ENCODE measurements at places on chromosomes 2 and 18.

GRCh38 chr2:86815611-86816010 lies 24.9 kb upstream of the CD8A start:
- ATAC-seq: no peak

- no peak for ATAC-seq
These were observed 40.9 kb upstream of the C1D start for GRCh38 chr2:68103709-68104055.

GRCh38 chr18:71529703-71530303 lies 1014.3 kb downstream of the CBLN2 start:
- no peak for ATAC-seq

- no peak for ATAC-seq
These were observed 421.0 kb downstream of the ZNF521 start for GRCh38 chr18:24930971-24931370.

- ATAC-seq: no peak
These were observed 234.2 kb downstream of the CDH2 start for GRCh38 chr18:27942706-27943105.

DNA sequence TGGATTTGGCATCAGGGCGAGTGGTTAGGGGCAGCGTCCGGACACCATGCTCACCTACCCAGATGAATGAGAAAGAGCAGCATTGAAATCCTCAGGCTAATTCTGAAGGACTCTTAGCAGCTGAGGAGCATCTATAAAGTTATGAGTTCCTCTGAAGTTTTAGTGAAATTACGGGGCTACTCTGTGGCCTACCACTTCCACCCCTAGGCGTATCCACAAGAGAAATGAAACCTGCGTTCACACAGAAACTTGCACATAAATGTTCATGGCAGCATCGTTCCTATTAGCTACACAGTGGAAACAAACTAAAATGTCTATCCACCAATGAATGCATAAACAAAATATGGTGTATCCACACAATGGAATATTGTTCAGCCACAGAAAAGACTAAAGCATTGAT lies 98.0 kb downstream of the GBX2 start:
- ATAC-seq: no peak

DNA sequence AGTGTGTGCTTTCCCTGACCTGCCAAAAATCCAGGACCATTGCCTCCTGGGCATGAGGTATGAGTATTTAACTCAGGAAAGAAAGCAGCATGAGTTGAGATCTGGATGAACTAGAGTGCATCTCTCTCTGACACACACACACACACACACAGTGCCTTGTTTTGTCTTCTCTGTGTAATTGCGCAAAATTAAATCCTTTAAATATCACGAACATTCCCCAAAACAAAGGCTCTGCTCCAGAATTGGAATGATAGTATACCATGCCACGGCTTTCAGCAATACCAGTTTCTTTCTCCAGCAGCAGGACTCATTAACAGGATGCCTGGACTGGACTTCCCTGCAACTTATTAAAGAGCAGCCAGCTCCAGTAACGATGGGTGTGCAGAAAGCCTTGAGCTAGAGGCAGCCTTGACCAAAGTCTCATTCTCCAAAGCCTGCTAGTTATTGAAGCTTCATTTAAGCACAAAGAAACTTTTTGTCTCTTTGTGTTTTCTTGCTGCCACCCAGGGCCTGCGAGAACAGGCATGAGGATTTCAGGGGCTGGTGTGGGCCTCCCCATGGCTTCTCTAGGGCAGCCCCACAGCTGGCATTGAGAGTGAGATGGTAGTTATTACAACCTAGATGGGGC lies 101.7 kb downstream of the NRP2 start:
- ATAC-seq: no peak

- ATAC-seq: no peak
These were observed 187.7 kb downstream of the PRPF40A start for GRCh38 chr2:152529420-152530115.

GRCh38 chr2:202605174-202605573 lies 29.6 kb upstream of the FAM117B start:
- no peak for ATAC-seq

GRCh38 chr2:43212931-43213330 lies 13.5 kb downstream of the ZFP36L2 start:
- no peak for ATAC-seq

DNA sequence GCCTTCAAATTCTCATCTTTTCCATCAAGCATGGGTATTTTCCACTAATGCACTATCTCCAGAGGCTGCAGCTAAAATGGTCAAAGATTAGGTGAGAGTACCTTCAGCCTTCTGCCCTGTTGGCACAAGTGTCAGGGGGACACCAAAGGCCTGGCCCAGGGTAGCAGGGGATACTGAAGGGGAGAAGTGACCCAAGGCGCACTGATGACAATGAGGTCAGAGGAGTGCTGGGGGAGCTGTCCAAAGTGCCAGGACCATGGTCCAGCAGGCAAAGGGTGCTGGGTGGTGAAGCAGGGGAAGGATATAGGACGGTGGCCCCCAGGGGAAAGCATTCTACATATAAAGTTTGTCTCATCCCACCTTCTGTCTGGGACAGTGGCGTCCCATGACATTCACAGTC lies 303.4 kb downstream of the SMAD2 start:
- ATAC-seq: no peak

DNA sequence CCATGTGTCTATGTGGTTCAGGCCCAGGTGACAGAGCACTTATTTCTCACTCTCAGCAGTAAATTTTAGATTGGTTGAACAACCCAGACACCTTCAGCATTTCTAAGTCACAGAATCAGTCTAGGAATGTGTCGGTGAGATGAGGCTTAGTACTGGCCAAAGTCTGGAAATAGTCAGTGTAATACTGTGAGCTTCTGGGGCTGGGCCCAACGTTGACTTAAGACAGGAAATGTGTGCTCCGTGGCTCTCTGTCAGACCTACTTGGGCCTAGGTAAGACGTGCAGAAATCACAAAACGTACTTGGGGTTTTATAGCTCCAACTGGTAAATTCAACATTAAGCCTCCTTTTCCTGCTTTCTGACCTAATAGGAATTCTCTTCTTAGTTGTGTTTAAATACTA lies 160.3 kb upstream of the COL3A1 start:
- no peak for ATAC-seq

DNA sequence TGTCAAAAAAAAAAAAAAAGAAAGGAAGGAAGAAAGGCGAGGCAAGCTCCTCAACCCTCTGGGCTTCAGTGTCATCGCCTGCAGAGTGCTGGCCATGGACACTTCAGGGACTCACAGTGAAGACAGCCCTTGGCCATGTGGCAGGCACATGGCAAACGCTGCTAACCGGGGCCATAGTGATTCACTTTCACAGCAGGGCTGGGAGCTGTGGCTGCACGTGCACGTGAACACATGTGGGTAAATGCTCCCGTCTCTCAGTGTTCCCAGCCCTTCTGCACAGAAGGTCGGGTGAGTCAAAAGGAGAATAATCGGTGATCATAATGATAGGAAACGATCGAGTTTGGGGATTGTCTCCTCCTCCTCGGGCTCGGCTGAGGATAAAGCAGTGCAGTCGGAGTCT lies 46.1 kb upstream of the UBE2F start:
- ATAC-seq: no peak

GRCh38 chr2:134973241-134974138 lies 54.9 kb downstream of the CCNT2 start:
- no peak for ATAC-seq

GRCh38 chr2:121558329-121558728 lies 27.6 kb downstream of the RNU4ATAC start:
- ATAC-seq: no peak

- no peak for ATAC-seq
These were observed 125.0 kb downstream of the LPIN1 start for GRCh38 chr2:11871421-11871820.

- ATAC-seq: no peak
These were observed 154.5 kb downstream of the AGPS start for GRCh38 chr2:177547122-177547521.

DNA sequence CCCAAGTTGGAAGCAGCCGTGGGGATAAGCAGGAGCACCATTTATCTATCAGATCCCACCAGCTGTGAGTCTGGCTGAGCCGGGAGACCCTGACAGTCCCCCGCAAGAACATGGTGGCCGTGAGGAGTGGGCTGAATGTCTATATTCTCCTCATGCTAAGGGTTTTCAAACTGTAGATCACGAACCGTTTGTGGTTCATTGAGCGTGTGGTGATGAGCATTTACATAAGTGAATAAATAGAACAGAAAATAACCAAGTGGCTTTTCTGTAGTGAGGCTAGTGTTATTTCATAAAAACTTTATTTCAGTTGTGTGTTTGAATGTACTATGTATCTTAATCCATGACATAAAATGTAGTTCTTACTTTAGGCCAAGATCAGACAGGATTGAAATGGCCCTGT lies 190.2 kb upstream of the APCDD1 start:
- no peak for ATAC-seq

DNA sequence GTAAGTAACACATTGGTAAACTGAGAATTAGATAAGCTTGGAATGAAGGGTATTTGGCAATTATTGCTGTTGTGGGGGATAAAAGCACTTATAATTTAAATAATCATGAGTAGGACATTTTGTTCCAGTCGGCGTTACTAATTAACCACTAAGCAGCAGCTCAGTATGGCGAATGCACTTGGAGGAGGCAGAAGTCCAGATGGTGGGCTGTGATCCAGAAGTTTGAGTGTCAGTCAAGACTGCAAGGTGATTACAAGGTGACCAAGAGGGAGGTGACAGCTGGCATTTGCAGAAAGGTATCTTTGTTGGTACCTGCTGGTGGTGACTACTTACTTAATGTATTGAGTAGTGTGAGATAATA lies 643.6 kb upstream of the FAM98A start:
- ATAC-seq: no peak

GRCh38 chr2:157848213-157848612 lies 27.9 kb downstream of the ACVR1 start:
- no peak for ATAC-seq

DNA sequence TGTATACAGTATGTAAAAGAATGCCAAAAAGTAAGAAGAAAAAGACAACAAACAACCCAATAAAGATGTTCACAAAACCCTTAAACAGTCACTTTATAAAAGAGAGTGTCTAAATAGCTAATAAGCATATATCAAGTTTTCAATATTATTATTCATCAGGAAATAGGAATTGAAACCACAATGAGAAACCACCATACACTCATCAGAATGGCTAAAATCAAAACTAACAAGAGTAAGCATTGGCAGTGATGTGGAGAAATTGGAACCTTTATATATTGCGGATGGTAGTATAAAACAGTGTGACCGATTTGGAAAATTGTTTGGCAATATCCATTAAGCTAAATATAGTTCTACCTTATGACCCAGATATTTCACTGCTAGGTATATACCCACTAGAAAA lies 20.5 kb upstream of the TGFA start:
- no peak for ATAC-seq

DNA sequence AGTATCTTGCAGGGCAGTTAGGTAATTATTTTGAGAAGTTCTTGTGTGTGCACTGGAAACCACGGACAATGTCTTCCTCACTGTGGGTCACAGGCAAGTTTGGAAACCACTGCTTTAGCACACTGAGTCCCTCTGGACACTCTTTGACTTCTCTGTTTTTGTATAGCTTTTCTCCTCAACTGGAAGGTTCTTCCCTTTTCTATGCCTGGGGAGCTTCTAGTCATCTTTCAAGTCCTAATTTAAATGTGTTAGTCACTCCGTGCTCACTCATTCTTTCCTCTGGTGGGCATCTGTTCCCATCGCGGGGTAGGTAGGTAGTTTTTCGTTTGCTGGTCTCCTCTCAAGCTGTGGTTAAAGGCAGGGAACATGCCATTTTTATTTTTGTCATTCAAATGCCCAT lies 32.1 kb downstream of the E2F6 start:
- ATAC-seq: no peak

GRCh38 chr2:31070339-31071125 lies 67.7 kb downstream of the GALNT14 start:
- ATAC-seq: peak; percentile 70

DNA sequence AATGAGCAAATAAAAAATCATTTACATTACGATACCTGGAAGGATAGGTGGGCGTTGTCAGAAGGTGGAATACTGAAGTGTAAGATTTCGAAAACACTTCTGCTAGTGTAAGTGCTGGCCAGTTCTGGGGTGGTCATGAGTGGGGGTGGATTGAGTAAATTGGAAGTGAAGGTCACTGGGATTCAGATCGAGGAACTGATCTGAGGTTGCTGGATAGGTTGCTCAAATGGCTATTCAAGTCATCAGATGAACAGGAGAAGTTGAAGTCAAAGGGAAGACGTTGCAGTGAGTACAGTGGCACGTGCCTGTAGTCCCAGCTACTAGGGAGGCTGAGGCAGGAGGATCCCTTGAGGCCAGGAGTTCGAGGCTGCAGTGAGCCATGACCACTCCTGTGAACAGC lies 95.7 kb downstream of the MALT1 start:
- no peak for ATAC-seq

- peak; percentile 61 for ATAC-seq
These were observed 228.7 kb downstream of the HAUS1 start for GRCh38 chr18:46332921-46333341.

DNA sequence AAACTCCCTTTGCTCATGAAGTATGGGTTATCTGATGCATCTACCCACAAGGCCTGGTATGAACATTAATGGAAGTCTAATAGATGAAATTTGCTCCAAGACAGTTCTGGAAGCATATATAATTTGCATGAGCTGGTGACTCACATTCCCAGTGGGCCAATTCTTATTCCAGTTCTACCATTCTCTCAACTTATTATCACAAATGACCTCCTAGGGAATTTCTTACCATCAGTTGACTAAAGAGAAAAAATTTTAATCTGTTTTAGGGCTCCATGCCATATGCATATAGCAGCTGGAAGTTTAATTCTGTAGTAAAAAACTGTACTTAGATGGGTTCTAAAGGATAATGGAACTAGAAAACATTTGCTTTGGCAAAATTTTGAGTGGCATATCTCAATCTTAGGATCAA lies 165.2 kb upstream of the COL3A1 start:
- ATAC-seq: no peak

All from esophagus mucosa (tissue), 1 donor.